ENCODE measurements at places on chromosomes 4 and X.

GRCh38 chrX:51795136-51795535 lies 51.9 kb downstream of the GSPT2 start:
- no peak for DNase-seq

GRCh38 chr4:137949746-137950145 lies 292.4 kb downstream of the SLC7A11 start:
- DNase-seq, result no peak

GRCh38 chrX:13128104-13128503 lies 83.7 kb upstream of the FAM9C start:
- DNase-seq, result no peak

- DNase-seq, result no peak
Observed at GRCh38 chrX:133321451-133321850, 93.8 kb downstream of the GPC4 start.

GRCh38 chr4:107900067-107900466 lies 31.3 kb upstream of the CYP2U1 start:
- DNase-seq, result no peak

Data from AG08396 (cell line).